Renal pelvis (tissue), 12 donors: ENCODE measurements at places on chromosomes 6 and 20. TPM values are rescaled to one million over a fixed set of nuclear protein-coding genes. Genes with fewer than 3 reads are reported as not detected.

GRCh38 chr6:38279963-38280588, 359.7 kb downstream of the BTBD9 start:
- no peak for DNase-seq

DNA sequence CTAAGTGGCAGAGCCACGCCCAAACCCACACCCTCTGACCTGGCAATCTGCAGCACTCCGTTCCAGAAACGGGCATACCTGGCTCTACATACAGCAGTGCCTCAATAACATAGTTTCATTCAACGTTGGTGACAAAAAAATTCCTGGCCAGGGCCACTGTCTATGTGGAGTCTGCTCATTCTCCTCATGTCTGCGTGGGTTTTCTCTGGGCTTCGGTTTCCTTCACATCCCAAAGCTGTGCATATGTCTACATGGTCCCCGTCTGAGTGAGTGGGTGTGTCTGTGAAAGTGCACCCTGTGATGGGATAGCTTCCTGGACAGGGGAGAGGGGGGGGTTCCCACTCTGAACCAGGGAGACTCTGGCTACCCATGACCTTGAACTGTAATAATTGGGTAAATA, 2.1 kb downstream of the KIAA0319 start:
- no peak for DNase-seq

DNA sequence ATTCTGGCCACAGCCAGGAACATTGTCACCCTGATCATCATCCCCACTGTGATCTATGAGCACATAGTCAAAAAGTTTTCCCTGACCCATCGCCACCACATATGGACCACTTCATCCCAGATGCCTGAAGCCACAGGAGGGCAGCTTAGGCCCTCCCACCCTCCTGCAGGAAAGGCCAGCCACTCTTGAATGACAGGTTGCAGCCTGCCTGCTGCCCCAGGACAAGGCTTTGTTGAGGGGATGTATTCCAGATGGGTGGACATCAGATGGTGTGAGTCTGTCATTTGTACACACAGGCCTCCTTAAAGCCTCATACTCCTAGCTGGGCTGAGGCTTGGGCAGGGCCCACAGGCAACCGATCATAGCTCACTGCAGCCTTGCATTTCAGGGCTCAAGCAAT, 30.8 kb downstream of the DPPA5 start:
- no peak for DNase-seq

- no peak for DNase-seq
Observed at GRCh38 chr6:129543981-129544380, 166.0 kb downstream of the ARHGAP18 start.

Gene SPATS1
- not detected for polyA plus RNA-seq
